ENCODE measurements at places on chromosomes 5 and 9.

DNA sequence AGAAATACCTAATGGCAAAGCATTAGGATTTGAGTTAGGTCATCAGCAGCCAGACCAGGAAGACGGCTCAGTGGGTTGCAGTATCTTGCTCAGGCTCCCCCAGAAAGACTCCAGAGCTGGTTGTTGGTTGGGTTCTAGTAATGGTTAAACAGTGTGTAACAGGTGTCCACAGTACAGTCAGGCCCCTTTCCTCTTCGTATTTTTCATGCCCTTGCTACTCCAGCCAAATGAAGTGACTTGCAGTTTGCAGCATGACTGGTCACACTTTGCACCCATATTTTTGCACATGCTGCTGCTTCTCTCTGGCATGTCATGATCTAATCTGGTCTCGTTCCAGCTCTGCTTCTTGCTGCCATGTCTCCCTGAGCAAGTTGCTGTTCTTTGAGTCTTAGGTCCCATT, 60.6 kb upstream of the TRPC7 start:
- no peak for DNase-seq

DNA sequence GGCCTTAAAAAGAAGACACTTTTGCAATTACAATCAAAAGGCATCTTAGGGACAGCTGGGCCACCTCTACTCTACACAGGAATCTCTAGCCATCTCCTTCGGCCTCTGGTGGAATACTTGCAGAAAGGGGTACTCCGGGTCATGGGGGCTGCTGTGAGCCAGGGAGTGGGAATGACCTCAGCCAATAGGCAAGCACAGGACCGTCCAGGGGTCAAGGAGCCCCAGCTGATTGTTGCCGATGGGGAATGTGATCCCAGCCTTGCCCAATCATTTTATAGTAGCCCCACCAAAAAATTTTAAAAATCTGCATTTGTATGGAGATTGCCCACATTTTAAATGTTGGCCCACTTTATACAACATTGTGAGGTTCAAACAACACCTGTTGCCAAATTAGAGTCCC, 16.9 kb upstream of the SLC36A3 start:
- no peak for DNase-seq

GRCh38 chr5:90866333-90866732, 307.7 kb downstream of the ADGRV1 start:
- DNase-seq: peak; percentile 0

GRCh38 chr5:132055808-132056609, 4.4 kb upstream of the IL3 start:
- DNase-seq: no peak

GRCh38 chr9:102185962-102186361, 447.5 kb upstream of the GRIN3A start:
- no peak for DNase-seq

DNA sequence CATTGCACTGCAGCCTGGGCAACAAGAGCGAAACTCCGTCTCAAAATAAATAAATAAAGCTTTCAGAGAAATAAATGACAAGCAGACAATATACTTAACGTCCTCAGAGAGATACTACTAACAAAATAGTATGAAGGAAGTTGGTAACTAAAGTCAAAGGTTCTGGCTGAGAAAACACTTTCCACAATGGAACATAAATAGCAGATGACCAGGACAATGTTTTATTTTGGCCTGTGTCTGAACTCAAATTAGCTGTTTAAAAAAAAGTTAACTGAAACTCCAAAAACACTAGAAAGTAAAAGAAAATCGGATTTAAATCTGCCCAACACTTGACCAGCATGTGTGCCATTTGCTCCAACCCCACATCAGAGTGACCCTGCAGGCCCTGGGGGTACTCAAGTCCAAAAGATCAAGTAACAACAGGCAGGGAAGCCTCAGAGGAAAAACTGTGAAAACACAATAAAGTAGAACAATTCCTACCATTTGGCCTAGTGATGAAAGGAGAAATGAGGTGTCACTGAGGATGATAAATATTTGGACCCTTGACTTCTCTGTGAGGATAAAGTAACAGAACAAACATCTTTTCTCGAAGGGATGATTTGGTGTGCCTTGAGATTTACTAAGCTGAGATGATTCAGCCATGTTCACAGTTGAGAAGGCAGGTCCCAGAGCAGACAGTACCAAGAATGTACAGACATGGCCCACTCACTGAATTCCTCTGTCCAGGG, 47.7 kb downstream of the LHFPL2 start:
- DNase-seq: no peak

DNA sequence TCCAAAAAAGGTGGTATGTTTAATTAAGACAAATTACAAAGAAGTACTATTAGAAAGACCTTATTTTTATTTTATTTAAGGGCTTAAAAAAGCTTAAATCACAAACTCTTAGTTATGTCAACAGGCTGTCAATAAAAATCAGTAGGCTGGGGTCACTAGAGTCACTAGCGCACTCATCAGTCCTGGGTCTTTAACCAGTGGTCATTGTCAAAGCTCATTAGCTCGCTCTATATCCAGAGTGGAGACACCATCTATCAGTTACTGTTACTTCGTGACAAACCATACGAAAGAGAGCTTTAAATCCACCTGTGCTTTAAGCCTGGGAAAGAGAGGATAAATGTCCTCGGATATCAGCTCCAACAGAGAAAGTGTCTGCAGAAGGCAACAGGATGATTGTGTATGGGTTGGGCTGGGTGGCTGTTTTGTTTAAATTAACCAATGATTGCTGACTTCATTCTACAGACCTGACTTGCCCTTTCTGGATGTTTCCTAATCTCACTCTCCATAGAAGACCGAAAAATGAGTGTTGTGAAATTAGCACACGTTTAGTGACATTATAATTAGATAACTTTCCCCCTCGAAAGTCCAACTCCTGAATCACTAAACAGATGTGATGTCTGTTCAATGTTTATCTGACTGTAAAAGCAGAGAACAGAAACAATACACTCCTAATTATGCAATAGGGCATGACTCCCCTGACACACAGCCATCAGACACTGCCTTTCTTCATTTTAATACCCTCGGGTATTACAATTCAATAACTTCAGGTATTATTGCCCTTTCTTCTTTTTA, 123.6 kb upstream of the TNPO1 start:
- no peak for DNase-seq

GRCh38 chr5:140391312-140391711, 10.3 kb upstream of the ANKHD1 start:
- no peak for DNase-seq

DNA sequence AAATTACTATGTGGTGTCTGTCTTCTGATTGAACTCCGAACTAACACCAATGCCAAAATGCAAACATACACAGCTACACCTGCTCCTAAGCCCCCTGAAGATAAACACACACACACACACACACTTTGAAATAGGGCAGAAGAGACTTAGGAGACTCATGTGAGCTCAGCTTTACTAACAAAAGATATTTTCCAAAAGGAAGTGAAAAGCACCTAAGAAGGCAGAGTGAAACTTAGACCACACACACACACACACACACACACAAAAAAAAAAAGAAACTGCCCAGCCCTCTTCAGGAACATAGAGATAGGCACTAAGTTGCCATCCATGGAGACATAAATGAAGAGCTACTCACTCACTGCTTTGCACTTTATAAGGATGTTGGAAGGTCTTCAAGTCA, 45.2 kb upstream of the APC start:
- no peak for DNase-seq

DNA sequence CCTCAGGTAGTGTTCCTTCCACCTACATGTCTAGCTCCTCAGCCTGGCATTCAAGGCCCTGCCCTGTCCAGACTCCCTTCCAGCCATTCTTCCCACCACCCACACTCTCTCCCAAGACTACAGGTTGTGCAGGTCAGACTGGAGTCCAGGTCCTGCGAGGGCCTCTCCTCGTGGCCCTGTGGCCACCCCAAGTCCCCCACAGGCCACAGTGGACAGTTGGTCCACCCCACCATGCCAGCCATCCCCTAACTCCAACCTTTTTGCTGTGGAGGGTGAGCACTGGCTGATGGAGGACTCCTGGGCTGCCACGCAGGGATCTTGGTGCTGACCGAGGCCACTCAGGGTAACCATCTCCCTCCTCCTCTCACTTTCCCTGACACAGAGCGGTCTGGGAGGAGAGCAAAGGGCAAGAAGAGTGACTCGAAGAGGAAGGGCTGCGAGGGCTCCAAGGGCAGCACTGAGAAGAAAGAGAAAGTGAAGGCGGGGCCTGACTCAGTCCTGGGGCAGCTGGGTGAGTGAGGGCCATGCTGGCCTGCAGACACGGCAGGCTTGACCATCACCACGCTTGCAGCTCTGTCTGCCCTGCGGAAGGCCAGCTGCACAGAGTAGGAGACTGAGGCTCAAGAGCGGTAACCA, 51.0 kb downstream of the JADE2 start:
- DNase-seq: no peak

DNA sequence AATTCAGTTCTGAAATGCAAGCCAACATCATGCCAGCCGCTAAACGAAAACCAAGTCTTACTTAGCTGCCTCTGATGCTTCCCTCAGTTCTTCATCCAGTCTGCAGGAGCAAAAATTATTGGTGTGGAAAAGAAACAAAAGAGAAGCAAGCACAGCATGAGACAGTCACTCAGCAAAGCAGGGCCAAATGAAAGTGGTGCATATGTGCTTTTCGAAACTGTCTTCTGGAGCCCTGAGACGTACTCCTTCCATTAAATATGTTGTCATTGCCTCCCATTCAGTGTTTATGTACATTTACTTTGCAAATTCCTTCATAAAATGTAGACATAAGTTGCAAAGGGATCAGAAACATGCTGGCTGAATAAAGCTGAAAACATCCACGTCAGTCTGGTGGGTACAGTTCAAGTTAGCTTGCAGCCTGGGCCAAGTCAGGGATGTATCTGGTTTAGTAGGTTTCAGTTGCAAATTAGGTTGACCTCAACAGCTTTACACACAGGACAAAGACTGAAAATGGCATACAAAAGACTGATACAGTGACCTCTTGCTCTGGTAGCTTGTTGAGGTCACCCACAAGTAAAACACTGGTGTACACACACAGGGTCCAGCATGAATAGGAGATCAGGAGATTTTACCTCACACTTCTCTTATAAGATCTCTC, 139.7 kb upstream of the PCA3 start:
- no peak for DNase-seq

- DNase-seq: no peak
Observed at GRCh38 chr9:131304676-131305355, 15.3 kb downstream of the PLPP7 start.

GRCh38 chr5:127957701-127958239, 125.8 kb upstream of the SLC12A2 start:
- no peak for DNase-seq

GRCh38 chr5:133366438-133366837, 245.9 kb downstream of the FSTL4 start:
- no peak for DNase-seq

Measured in NCI-H2107 (cell line).